Memory B cell (primary cell): ENCODE measurements at places on chromosomes 2 and 18.

DNA sequence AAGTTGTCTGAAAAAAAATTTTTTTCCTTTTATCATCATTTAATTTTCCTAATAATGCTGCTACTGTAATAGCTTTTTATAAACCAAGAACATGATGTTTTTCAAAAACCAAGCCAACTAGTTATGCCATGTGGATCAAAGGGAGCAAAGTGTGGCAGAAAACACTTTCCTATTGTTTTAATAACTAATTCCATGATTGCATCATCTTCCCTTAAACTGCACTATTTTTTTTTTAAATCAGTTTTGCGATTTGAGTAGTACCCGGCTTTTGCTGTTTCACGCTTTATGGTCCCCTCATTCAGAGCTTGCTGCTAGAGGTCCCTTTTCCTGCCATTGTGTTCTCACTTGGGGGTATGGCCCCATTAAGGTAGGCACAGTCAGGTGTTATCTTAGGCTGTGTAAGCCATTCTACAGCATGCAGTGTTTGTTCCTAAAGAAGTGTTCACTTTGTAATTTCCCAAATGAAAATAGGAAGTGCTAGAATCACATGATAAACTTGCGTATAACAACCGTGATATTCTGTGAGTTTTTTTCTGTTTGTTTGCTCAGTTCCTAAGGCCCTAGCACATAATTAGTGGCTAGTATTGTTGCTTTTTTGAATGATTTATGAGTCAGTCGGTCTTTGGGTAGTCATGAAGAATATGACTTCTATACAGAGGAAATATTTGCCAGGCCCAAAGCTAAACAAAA, 225.8 kb downstream of the PTGR3 start:
- no peak for DNase-seq

DNA sequence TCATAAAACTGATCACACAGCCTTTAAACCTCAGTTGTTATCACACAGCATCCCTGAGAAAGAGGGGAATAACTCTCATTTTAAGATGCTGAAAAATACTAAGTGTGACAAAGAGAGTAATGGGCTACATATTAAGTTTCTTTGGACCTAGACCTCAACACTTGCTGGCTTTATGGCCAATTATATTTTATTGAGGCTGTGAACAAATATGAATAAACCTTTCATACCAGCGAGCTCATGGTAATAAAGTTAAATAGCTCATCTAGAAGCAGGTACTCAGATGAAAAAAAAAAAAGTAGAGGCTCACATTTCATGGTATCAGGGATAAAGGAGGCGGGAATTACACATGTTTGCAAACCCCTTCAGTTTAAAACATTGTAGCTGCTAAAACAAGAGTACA, 75.7 kb downstream of the DOCK10 start:
- no peak for DNase-seq

GRCh38 chr18:80249217-80250093, 2.1 kb upstream of the PARD6G start:
- DNase-seq, result no peak

DNA sequence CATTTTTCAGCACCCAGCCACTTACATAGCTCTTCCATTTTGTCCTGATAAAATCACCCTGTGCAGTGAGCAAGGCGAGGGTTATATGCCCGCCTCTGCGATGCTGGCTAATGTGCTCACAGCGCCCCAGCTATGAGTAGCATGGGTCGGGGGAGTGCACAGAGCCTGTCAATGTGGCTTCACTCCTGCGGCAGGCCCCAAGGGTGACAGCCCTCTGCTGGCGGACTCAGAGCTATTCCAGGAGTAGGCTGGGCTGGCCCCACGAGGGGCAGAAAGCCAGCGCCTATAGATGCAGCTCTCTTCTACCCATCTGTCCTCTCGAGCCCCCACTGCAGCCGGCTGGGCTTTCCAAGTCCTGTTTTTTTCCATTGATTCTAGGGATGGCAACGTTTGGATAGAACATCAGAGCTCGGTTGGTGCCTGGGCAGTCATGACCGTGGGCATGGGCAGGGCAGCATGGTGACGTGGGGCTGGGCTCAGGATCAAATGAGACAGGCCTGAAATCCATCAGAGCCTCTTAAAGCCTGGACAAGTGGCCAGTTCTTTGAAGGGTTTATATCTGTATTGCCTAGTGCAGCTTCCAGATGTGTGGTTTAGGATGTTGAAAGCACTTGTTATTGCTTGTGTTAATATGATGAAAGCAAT, 134.7 kb downstream of the MCFD2 start:
- no peak for DNase-seq

GRCh38 chr18:8107426-8107825, 501.8 kb upstream of the RAB12 start:
- DNase-seq, result no peak

GRCh38 chr2:199659207-199659606, 191.8 kb downstream of the FTCDNL1 start:
- no peak for DNase-seq

- no peak for DNase-seq
These were observed 297.4 kb downstream of the CDH2 start for GRCh38 chr18:27879540-27879939.

DNA sequence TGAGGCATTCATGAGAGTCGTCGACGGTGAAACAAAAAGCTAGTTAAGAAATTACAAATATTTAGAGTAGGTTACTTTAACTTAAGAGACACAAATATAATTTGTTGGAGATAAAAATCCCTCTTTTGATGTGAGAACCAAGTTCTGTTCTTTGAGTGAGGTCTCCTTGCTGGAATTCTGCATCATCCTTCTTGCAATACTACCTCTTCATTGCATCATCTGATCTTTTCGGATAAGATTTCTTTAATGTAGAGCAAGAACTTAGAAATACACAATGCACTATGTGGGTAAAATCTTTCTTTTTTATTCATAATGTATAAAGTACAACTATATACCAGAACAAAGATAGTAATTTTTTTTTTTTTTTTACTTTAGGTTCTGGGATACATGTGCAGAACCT, 118.4 kb downstream of the ARL4C start:
- no peak for DNase-seq

DNA sequence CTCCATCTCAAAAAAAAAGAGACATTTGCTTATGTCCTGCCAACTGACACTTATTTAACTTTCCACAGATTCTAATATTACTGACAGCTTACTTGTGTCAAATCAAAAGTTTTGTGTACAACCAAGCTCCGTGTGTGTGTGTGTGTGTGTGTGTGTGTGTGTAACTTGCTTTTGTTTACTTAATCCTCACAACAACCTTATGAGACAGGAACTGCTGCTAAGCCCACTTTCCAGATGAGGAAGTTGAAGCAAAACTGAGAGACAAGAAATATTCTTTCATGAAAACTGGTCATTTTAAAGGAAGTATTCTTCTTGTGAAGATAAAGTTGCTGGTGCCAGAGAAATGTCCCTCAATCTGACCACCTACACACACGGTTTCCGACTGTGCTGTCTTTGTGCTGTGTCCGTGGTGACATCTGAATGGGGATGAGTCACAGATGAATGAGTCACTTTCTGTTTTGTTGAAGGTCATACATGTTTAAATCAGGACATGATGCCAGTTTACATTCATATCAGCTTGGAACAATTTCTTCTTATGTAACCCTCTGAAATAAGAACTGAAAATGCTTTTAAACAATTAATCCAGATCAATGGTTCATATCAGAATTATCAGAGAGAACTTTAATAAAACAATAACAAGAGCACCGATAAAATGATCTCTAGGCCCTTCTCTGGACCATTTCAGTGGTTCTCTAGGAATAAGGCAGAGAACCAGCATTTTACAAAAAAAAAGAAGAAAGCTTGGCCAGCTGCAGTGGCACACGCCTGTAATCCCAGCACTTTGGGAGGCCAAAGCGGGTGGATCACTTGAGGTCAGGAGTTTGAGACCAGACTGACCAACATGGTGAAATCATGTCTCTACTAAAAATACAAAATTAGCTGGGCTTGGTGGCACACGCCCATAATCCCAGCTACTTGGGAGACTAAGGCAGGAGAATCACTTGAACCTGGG, 95.5 kb downstream of the THNSL2 start:
- no peak for DNase-seq

DNA sequence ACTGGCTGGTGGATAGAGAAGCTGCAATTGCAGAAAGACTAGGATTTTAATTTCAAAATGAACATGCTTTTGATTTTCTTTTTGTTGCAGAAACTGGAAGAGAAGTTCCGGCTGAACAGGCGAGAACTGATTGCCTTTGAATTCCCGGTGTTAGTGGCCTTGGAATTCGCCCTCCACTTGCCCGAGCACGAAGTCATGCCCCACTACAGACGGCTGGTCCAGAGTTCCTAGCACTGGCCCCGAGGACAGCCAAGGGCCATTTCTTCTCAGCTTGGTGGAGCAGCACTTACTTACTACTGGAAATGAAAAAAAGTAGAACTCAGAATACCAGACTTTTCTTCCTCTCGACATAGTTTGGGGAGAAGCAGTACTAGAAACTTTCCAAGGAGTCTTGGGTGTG, 121.9 kb downstream of the CABLES1 start:
- DNase-seq, result no peak

- no peak for DNase-seq
These were observed 186.7 kb downstream of the TDRD15 start for GRCh38 chr2:21310493-21310892.

DNA sequence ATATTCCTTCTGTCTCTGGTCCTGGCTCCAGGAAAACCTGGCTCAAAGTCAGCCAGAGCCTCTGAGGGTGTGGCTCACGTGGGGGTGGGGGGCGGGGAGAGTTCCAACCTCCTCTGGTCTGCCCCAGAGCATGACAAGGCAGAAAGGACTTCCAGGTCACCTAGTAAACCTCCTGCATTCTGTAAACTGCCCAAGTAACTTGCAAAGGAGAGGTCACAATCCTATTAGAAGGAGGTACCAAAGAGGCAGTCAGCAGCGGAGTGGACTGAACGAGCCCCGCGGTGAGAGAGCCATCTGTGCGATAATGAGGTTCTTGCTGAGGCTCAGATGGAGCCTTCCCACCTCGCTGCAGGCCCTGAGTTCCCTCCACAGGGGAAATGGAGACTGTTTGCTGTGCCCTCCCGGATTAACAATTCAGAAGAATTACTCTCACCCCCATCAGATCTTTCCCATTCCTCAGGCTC, 58.9 kb upstream of the GATA6 start:
- no peak for DNase-seq

- DNase-seq, result no peak
These were observed 33.7 kb downstream of the OTOF start for GRCh38 chr2:26444236-26444635.

DNA sequence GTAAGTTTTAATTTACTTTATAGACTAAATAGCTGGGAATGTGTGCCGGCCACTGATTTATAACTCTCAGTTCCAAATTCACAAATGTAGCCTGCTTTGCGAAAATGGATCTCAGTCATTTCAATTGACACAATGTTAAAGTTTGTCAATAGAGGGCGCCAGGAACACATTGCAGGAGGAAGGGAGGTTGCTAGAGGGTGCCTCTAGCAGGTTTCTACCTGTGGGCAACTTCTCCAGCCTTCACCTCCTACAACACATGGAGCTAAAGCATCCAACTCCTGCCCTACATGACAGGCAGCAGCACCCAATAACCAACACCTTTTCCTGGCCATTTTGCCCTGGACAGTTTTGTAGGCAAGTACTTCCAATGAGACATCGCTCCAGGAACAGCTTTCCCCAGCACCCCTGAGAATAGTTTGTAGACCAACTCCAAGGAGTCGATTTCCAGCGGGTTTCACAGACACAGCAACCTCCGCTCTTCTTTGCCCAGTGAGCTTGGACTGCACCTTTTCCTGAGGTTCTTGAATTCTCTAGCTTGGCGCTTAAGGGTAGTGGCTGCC, 784.8 kb upstream of the CDH2 start:
- no peak for DNase-seq

GRCh38 chr2:191835539-191836350, 11.1 kb downstream of the CAVIN2 start:
- no peak for DNase-seq

GRCh38 chr2:120735746-120736170, at the start of gene GLI2:
GLI2 (plus strand) TSS chr2:120735868; CDS start chr2:120797321, 61,453 bp downstream.
- DNase-seq, result no peak

GRCh38 chr2:148926291-148926961, 51.4 kb downstream of the KIF5C start:
- peak; percentile 37 for DNase-seq

- no peak for DNase-seq
These were observed 15.8 kb downstream of the PTPN18 start for GRCh38 chr2:130371723-130372054.

GRCh38 chr2:26614216-26615138, 26.7 kb downstream of the CIB4 start:
- DNase-seq, result no peak

- no peak for DNase-seq
These were observed 41.8 kb downstream of the ACSL3 start for GRCh38 chr2:222902660-222903059.

GRCh38 chr2:182937870-182938269, 71.4 kb upstream of the FRZB start:
- no peak for DNase-seq

DNA sequence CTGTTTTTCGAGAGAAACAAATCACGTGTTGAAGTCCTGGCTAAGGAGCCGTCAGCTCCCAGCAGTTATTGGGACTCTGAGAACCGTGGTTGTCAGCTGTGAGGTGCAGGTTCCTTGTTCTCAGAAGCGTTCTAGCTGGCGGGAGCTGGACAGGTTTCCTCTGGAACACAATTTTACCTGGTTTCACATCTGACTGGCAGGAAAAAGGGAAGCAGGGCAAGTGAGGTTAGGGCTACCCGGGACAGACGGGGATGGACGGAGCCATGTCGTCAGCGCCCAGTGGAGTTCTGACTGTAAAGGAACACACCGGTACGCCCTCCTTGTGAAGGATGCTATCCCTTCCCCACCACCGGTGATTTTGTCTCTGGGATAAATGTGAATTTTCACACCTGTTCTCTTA, 26.1 kb downstream of the ITGB1BP1 start:
- no peak for DNase-seq

DNA sequence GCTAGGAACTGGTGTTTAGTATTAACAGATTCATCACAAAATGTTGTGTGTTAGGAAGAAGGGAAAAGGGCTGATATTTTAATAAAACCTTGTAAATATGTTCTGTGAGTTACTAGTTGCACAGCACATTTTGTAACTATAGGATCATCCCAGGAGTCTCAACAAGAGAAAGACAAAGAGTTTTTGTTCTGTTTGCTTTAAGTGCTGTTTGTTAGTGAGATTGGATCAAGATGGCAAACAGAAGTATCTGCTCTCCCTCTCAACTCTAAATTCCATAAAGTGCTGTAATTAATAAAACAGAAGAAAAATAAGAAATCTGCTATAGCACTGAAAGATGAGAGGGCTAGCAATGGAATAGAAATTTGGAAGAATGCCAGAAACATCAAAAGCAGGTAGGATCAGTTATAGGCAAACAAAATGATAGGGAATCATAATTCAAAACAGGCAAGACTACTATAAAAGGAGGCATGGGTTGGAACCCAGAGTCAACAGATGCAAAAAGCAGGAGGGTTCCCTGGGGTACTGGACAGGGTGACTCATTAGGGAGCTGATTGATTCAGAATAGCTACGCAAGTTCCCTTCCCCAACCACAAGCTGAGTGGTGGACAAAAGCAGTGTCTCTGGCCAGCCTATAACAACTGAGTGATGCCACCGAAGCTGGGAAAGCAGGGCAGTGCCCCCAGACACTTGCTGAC, 75.8 kb downstream of the DYNC1I2 start:
- DNase-seq, result no peak

GRCh38 chr2:237833546-237833945, 25.9 kb upstream of the RAMP1 start:
- no peak for DNase-seq

GRCh38 chr2:169203952-169204351, 134.6 kb downstream of the DHRS9 start:
- DNase-seq, result no peak
